ENCODE measurements at places on chromosomes 4 and X.

DNA sequence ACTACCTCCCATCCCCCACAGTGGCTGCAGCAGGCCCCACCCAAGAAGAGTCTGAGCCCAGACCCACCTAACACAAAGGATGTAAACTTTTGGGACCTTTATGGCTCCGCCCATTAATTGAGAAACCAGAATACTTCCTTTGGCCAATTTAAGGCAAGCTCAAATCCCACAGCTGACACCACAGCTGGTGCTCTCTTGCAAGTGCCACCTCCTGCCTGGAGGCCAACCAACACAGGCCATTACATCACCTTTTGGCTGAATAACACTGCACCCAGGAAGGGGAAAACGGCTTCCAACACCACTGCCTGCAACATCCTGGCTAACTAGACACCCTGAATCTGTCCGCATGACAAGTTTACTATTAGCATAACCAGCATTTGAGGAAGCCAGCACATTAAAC is 248.8 kb downstream of the PRDM5 start:
- DNase-seq = no peak

DNA sequence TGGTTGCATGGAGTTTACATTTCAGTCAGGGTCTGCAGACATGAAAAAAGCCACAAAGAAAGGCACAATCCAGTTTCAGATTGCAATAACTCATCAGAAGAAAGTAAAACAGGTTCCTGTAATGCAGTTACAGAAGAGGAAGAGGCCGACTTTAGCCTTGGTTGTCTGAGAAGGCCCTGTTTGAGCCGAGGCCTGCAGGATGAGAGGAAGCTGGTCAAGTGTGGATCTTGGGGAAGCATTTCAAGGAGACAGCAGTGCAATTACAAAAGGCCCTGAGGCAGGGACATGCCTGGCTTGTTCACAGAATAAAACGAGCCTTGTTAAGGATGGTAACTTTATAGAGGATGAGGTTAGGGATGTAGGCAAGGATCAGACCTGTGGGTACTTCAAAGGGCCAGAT is 62.4 kb downstream of the AFF2 start:
- no peak for DNase-seq

DNA sequence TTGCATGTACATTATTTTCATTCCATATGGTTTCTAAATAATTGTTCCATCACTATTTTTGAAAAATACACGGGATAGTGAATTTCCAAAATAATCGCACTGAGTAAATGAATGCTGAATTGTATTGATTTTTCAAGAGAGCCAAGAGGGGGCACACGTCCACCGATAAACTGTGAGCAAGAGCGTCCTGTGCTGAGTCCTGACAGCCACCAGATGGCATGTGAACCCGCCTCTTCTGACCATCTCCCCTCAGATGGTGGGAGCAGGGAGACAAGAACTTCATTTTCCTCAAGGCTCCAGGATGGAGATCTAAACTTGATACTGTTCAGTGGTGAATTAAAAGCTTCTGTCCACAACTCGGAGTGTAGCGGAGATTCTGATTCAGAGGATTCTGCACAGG is 30.6 kb upstream of the IL9R start:
- peak; percentile 19 for DNase-seq

DNA sequence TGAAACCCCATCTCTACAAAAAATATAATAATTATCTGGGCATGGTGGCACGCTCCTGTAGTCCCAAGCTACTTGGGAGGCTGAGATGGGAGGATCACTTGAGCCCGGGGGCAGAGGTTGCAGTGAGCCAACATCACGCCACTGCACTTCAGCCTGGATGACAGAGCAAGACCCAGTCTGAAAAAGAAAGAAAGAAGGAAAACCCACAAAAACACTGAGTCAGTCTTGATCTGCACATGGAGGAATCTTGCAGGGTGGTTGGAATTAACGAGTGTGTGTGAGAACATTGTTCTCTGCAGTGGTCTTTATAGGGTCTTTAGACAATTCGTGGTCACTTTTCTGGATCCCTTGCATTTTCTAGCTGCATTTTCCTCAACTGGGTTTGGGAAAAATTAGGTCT is 23.2 kb downstream of the ADD1 start:
- no peak for DNase-seq

DNA sequence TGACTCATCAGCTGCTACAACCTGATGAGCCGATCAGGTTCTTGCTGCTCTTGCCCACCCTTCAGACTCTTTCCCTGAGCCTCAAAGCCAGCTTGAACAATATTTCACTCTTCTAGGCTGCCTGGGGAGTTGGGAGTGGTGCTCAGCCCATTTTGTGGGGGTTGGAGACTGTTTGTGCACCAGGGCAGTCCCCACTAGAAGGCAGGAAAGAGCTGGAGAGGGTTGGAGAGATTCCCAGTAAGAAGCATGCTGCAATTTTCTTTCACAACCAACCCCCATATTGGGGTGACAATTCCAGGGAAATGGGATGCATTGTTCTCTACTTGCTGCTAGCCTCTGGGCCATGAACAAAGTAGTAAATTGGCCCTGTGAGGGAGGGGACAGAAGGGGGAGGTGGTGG is 44.1 kb downstream of the SLC16A2 start:
- DNase-seq = no peak

DNA sequence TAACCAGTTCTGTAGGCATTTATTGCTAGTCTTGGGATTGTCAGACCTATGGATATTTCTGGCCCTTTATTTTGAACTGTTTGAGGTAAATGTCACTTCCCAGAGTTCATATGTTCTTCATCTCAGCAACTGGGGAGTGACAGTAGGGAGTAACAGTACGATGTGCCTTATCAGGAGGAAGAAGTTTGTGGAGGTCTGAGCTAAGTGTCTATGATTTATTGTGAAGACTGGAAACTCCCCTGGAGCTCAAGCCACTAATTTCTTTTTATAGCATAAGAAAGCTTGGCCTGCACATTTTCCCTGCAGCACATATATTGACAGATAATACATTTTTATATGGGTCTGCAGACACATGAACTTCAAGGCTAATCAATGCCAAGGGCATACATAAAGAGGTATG is 383.8 kb downstream of the GRXCR1 start:
- DNase-seq = no peak

GRCh38 chr4:142091691-142092182 is 455.4 kb downstream of the IL15 start:
- DNase-seq = no peak

DNA sequence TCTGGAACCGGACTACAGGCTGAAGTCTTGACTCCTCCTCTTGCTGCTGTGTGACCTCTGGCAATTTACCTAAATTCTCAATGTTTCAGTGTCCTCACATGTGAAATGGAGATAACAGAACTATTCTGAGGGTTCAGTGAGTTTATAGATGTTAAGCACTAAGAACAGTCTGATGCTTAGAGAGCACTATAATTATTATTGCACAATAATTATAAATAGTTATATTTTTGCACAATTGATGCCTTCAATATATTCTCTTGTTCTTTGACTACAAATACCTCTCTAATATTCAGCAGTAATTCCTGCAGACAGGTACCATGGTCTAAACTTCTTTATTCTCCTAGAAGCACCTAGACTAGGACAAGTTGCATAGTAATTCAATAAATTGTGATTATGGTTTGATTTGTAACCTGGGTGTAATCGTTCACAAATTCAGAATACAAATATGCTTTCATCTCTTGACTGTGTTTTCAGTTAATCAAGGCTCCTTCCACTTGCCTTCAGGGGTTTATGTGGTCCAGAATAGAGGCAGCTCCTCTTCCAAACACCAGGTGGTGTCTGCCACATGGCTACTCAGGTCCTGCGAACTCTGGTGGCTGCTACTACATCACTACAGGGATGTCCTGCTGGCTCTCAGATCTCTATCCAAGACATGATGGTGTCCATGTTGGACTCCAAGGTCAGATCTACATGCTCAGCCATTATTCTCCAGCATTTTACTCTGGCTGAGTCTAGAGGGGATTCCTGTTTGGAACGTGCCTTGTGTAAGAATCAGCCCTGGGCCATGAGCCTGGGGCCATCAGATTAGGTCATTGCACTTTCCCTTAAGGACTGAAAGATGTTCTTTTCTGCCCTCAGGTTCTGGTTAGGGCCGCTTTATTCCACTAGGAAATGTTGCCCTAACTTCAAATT is 103.4 kb downstream of the QRFPR start:
- DNase-seq = no peak

GRCh38 chr4:151797131-151797530 is 36.3 kb upstream of the GATB start:
- no peak for DNase-seq

- no peak for DNase-seq
These were observed 406.1 kb downstream of the IQCM start for GRCh38 chr4:149409555-149409962.

GRCh38 chr4:93467484-93468155 is 360.9 kb upstream of the ATOH1 start:
- DNase-seq = no peak

DNA sequence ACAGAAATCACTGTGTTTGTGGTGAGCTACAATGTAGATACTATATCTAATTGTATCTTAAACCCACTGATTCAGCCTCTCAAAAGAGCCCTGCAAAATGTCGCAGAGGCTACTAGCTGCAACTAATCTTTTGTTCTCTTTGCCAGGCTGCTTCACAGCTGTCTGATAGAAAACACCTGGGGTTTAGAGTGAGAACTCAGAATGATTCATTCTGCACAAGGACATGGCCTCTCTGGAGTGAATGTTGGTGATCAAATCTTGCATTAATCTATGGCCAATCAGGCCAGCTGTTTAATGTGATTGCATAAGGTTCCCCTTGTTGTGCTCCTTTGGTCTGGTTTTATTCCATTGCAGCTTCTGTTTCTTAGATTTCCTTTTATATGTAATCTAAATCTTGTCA is 100.3 kb downstream of the EMCN start:
- no peak for DNase-seq

DNA sequence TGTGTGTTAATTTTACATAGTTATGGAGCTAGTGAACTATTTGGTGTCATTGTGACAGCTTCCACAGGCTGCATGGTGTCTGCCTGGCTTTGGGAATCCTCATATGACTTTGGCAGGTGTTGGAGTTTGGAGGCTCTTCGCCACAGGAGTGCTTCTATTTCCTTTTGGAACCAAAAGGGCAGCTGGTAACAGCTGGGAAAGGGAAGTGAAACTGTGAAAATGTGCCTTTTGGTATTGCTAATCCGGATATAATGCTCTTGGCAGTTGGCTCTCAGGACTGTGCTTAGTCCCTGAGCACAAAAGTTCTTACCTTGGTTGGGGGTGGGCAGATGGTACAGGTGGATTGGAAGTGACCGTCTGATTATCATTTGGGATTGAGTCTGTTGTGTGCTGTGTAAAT is 18.1 kb downstream of the OFD1 start:
- DNase-seq = no peak

DNA sequence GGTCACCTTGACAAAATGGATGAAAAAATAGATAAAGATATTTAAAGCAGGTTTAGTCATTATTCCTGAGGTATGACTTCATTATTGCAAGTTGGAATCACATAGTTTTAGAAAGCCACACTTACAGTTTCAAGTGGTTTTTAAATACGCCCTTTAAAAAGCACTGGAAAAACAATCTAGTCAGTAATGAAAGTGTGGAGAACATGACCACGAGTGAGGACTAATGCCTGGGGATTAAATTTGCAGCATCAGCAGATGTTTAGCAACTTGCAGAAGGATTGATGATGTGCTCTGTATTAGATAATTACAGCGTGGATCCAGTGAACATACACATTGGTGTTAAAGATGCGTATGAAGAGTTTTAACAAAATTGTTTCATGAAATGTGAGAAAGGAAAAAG is 5.9 kb downstream of the SPARCL1 start:
- DNase-seq = no peak

GRCh38 chrX:53224860-53225797 is at the start of gene KDM5C:
Gene KDM5C (minus strand): TSS chrX:53225207. CDS start chrX:53224889, 318 bp downstream.
- DNase-seq = peak; percentile 95

- no peak for DNase-seq
These were observed 146.7 kb downstream of the PJA1 start for GRCh38 chrX:69018416-69019072.

GRCh38 chrX:10633722-10634121 is 13.3 kb upstream of the MID1 start:
- no peak for DNase-seq

GRCh38 chr4:186234367-186234766 is 7.1 kb downstream of the KLKB1 start:
- no peak for DNase-seq

GRCh38 chr4:131613824-131614216 is 1535.3 kb upstream of the PCDH10 start:
- peak; percentile 28 for DNase-seq

GRCh38 chr4:110622841-110623717 is at the start of gene PITX2:
Gene PITX2 (minus strand): TSS chr4:110623077. CDS start chr4:110622460, 617 bp downstream.
- DNase-seq = peak; percentile 82

DNA sequence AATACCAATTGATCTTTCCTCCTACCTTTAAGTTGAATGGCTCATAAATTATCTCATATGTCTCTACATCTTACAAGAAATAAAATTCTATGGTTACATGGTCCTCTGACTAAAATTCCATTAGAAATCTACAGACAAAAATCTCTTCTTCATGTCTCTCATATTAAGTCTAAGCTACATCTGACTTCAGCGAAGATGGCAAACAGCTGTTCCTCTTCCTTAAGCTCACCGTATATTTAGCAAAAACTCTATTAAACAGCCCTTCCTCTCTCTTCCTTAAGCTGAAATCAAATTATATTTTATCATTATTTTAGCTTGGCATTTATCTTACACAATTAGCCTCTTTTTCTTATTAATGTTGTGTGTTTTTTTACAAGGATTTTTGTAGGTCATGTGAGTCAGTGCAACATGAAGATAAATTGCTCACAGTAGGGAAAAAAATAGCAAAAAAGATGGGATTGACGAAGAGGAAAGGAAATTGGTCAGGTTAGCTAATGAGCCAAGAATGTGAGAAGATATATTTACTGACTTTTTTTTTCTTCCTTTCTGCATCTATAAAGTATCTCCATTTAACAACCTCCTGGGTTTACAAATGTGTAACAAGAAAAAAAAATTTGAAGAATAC is 2412.8 kb downstream of the ARAP2 start:
- no peak for DNase-seq

GRCh38 chr4:147969573-147970385 is 237.9 kb downstream of the ARHGAP10 start:
- DNase-seq = no peak

GRCh38 chr4:94939791-94940519 is 182.2 kb downstream of the BMPR1B start:
- DNase-seq = no peak
